ENCODE measurements at places on chromosomes 2 and 18.

- peak; percentile 8 for DNase-seq
Measured at GRCh38 chr2:228657807-228658402, 476.4 kb upstream of the SPHKAP start.

- no peak for DNase-seq
Measured at GRCh38 chr2:33042265-33042664, 95.5 kb downstream of the LTBP1 start.

DNA sequence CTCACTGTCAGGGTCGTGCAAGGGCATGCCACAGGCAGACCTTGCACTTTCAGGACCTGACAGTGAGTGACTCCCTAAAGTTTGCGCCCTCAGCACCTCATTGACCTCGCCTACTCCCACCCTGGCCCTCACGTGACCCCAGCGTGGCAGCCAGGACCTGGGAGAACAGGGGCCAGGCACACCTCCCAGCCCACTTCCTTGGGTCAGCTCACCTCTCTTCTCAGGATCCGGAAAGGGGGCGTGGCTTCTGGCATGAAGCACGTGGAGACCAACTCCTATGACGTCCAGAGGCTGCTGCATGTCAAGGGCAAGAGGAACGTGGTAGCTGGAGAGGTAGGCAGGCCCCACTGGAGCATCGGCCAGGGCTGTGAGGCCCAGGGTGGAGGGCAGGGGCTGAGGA lies 8.8 kb downstream of the VIL1 start:
- DNase-seq = no peak

- DNase-seq = no peak
Measured at GRCh38 chr18:58682429-58683069, 11.3 kb downstream of the MALT1 start.
